ENCODE measurements at places on chromosomes 4 and X.

- DNase-seq = no peak
These were observed 68.3 kb upstream of the RBPJ start for GRCh38 chr4:26252349-26253025.

GRCh38 chr4:1540601-1541375, 134.5 kb upstream of the NKX1-1 start:
- no peak for DNase-seq

DNA sequence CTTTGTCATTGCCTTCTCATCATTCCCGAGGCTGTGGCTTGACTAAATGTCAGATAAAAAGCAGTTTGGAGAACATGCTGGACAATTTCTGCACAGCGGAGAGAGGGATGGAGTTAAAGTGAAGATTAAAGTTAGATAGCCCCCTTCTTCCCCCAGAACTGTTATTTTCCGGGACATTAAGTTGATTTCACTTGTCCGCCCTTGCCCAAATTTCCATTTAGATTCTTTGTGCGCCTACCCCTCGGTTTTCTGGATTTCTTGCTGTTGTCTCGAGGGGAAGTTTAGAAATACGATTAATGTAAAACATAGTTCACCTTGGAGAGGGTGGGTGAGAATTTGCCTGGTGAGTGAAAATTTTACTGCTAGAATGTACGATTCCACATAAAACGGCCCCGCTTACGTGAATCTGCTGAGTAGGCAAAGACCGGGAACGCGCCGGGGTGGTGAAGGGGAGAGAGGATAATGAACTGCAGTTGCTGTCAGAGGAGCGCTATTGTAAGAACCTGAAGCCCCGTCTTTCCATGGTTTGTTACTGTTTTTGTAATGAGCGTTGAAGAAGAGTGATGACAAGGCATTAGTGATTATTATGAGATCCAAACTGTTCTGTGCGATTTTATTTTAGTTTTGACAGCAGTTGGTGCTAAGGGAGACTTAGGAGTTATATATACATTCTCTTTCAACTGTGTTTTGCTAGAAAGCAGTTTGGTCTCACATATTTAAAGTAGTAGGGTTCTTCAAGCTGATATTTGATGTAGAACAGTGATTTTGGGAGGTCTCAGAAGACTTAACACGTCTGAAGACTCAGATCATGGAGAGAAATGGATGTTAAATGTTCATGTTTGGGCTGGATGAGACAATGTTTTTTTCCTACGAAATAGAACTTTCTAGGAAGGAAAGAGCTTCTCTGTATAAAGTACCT, 73.0 kb downstream of the AFF1 start:
- no peak for DNase-seq

GRCh38 chr4:75009138-75009537, 76.2 kb downstream of the PARM1 start:
- DNase-seq = no peak

GRCh38 chr4:18999595-18999994, 978.0 kb upstream of the LCORL start:
- no peak for DNase-seq

GRCh38 chr4:187294861-187295260, 571.2 kb upstream of the FAT1 start:
- no peak for DNase-seq

DNA sequence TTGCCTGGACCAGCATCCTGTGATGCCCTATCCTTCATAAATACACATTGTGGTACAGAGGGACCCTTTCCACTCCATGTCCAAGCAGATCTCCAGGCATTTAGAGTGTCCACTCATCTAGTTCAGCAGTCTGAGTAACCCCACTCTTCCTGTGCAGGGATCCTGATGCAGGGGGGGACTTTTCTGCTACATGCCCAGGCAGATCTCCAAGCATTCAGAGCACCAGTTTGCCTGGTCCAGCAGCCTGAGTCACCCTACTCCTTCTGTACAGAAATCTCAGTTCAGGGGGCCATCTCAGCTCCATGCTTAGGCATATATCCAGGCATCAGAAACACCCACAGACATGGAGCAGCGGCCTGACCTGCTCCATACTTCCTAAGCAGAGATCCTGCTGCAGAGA, 1089.8 kb downstream of the FAT4 start:
- no peak for DNase-seq

- DNase-seq = no peak
These were observed 484.1 kb downstream of the SMARCA1 start for GRCh38 chrX:129039176-129039575.

DNA sequence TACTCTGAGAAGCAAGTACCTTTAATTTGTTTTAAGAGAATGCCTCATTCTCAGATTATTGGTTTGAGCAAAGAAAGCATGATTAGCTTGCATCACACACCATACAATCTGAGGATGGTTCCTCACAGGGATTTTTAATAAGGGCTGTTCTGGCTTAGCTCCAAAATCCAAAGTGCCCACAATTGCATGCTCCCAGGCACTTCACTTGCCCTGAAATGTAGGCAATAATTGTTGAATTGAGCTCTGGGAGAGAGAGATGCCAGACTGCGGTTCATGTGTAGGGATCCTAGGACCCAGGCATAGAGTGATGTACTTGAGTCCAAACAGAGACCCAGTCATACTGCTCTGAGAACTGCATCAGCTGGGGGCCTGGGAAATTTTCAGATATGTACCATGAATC, 358.4 kb upstream of the CXorf51B start:
- no peak for DNase-seq

DNA sequence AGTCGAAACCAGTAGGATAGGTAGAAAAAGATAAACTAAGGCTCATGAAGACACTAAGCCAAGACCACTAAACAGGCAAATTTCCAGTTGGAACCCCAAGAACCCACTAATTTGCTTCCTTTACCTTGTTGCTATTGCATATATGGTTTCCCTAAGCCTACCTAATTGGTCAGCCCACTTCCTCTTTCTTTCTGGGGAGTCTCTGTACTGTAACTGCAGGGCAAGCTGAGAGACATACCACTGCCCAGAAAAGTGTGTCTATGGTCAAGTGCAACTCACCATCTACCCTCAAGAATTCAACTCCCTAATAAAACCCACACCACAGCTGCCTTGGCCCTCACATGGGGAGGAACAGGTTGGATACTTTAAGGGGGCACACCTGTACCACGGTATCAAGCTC, 28.6 kb downstream of the IDS start:
- no peak for DNase-seq

DNA sequence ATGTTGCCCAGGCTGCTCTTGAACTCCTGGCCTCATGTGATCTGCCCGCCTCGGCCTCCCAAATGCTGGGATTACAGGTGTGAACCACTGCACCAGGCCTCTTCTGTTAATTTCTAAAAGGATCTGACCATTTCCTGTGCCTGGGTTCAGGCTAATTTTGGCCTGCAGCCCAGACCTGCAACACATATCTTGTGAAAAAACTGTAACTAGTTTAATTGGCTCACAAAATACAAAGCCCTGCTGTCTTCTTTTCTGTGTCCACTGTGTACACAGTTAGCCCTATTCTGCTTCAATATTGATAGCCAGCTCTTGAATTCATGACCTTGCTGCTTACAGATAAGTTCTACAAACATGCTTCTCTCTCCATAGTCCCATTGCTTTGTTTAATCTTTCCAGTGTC, 753.5 kb downstream of the PDHA2 start:
- no peak for DNase-seq

- no peak for DNase-seq
These were observed 16.0 kb upstream of the TLR8 start for GRCh38 chrX:12890467-12890866.

GRCh38 chr4:82219346-82219745, 154.4 kb downstream of the HNRNPD start:
- DNase-seq = no peak

- DNase-seq = no peak
These were observed 45.0 kb downstream of the RGS12 start for GRCh38 chr4:3337811-3338210.

GRCh38 chr4:45865781-45866180, 258.1 kb downstream of the GABRG1 start:
- no peak for DNase-seq

DNA sequence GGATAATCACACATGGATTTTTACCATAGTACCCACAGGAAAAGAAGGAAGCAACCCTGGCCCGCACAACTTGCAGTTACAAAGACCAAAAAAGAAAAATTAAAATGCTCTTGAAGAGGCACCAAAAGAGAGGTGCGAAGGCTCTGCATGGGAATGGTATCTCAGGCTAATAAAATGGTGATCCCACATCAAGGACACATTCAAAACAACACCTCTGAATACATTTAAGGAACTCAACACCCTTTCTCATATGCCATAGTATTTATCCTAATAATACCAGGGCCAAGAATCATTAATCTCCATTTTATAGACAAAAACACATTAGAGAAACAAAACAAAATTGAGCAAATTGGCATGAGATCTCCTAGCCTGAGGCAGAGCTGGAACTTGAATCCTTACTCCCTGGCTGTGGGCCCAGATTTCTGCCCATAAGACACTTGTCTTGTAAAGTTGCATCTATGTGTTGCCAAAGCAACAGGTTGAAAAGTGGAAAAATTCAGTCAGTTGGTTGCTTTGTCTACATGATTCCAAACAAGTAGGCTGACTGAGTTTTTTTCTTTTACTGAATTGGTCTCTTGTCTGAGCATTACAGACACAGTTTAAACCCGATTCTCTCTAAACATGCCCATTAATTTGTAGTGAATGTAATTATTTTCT, 33.5 kb downstream of the GUCY2F start:
- no peak for DNase-seq

GRCh38 chr4:102586002-102586643, 85.0 kb downstream of the NFKB1 start:
- no peak for DNase-seq

DNA sequence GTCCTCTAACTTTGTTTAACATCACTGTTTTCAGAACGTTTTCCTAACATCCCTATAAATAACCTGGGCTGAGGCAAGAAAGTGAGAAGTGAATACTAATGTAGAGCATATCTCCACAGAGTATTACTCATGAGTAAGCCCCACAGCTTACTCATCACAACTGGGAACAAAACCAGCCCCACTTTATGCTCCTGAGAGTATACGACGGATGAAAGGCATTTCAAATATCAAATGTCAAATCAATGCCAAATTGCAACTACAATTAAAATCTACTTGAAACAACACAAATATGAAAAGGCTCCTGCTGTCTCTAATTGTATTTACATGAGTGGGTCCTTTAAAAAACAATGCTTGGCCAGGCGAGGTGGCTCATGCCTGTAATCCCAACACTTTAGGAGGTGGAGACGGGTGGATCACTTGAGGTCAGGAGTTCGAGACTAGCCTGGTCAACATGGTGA, 41.2 kb downstream of the SH3RF1 start:
- DNase-seq = no peak

DNA sequence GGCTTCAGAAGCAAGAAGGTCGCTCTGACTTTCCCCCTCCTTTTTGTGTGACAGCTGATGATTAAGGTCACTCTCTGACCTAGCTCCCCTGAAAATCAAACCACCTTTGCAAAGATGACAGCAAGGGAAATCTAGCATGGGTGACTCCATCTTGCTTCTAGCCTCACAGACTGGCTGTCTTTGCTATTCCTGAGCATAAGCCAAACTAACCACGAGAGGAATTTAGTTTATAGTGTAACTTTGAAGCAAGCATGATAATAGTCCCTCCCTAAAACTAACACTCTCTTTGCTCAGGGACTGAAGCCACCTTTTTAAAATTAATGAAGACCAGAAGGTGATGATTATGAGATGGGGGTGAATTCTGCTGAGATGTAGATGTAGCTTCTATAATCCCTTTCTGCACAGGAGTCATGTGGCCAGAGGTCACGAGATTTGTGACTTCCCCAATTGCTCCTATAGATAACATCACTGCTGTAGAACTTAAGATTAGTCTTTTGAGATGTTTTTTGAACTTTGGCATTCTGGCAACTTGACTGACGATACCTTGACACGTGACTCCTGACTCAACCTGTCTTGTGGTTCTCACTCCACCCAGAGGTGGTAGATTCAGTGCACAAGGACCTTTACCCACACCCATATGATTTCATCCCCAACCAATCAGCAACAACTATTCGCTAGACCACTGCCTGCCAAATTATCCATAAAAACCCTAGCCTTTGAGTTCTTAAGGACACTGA, 14.9 kb upstream of the PDE5A start:
- no peak for DNase-seq

- DNase-seq = no peak
These were observed at the start of gene STK26 for GRCh38 chrX:132022967-132023895. Gene STK26 (plus strand): TSS chrX:132023302. CDS start chrX:132023618, 316 bp downstream.

DNA sequence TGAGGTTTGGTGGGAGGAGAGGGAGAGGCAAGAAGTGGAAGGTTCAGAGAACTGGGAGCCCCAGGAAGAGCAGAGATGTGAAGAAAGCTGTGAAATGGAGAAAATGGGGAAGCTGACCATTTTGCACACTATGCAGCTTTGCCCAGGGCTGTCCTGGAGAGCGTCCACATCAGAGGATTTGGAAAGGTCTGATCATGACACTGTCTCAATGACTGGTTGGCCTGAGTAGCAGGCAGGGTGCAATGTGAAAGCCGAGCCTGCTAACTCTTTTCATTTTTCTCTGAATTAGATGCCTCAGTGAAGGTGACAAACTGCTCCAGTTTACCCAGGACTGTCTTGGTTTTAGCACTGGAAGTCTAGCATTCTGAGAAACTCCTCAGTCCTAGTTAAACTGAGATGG, 330.1 kb upstream of the RPS6KA3 start:
- DNase-seq = no peak

- no peak for DNase-seq
These were observed 297.2 kb upstream of the AADAT start for GRCh38 chr4:170386971-170387370.

GRCh38 chrX:31123335-31123734, 51.5 kb upstream of the FTHL17 start:
- DNase-seq = no peak

DNA sequence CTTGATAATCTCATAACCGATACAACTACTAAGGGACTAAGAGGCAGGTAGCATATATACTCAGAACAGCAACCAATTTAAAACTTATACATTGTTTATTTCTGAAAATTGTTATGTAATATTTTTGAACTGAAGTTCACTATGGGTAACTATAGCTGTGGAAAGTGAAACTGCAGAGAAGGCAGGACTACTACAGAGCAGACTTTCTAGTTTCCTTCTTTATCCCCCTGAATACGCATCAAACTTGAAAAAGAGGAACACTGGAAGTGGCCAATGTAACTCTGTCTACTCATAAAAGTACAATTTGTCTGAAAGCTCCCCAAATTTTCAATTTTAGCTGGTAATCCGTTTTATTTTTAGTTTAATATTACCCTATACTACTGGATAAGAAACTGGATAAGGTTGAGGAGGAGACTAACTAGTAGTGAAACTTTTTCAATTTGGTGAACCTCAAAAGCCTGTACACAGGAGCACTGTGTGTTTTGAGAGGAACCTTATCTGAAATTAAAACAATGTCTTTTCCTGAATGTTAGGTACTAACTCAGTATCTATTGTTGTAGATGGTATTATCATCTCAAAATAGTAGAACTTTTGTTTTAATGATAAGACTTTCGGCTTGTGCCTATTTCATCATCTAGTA, 225.8 kb downstream of the GABRG1 start:
- DNase-seq = no peak

- DNase-seq = no peak
These were observed 1.1 kb upstream of the ETNPPL start for GRCh38 chr4:108763986-108764385.

- DNase-seq = no peak
These were observed 14.0 kb upstream of the ARHGAP10 start for GRCh38 chr4:147717878-147718277.

- no peak for DNase-seq
These were observed 47.9 kb downstream of the BEND4 start for GRCh38 chr4:42104521-42104920.

- no peak for DNase-seq
These were observed 36.1 kb downstream of the ZNF41 start for GRCh38 chrX:47446971-47447370.
